Stimulated activated CD8-positive, alpha-beta memory T cell treated with anti-CD3 and anti-CD28 coated beads, Interleukin-15, amount 100 ng/mL, for 4 hours (primary cell): ENCODE measurements at places on chromosomes 3 and 15.
A peak's percentile ranks its signal among the peaks of the same experiment; 100 is the strongest.

GRCh38 chr15:67784090-67784781 is 41.1 kb upstream of the SKOR1 start:
- no peak for DNase-seq

DNA sequence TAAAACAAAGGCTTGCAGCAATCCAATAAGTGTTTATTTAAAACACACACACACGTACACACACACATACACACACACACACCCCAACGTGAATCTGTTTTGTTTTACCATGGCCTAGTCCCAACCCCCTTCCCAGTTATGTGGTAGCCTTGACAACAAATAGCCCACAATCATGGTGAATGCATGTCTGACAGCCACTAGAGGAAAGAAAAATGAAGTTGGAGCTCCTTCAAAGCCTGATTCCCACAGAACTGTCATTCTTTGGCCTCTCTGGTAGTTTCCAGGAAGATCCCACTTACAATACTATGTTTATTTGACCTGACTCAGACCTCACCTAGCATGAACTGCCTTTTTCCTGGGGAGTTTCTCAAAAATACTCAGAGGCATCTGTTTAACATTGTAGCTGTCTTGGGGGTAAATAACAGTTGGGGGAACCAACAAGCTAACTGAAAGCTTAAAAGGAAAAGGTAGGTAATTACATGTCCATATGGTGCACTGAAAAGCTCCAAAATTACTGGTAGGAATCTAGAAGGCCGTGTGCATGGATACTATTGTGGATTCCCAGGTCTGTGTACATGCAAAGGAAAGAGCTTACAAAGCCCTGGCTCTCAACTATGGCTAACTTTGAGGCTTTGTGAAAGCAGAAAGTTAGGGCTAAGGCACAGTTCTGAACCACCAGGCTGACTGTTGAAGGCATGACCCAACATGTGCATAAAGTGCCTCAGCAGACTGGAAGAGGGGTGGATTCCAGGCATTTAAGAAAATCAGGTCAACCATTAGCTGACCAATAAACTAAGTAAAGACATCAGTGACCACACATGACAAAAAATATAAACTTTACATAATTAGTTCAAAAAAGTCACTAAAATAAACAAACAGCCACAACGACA is 65.3 kb downstream of the FAIM start:
- no peak for DNase-seq

- DNase-seq, result no peak
Measured at GRCh38 chr3:194843556-194843955, 157.9 kb downstream of the FAM43A start.

DNA sequence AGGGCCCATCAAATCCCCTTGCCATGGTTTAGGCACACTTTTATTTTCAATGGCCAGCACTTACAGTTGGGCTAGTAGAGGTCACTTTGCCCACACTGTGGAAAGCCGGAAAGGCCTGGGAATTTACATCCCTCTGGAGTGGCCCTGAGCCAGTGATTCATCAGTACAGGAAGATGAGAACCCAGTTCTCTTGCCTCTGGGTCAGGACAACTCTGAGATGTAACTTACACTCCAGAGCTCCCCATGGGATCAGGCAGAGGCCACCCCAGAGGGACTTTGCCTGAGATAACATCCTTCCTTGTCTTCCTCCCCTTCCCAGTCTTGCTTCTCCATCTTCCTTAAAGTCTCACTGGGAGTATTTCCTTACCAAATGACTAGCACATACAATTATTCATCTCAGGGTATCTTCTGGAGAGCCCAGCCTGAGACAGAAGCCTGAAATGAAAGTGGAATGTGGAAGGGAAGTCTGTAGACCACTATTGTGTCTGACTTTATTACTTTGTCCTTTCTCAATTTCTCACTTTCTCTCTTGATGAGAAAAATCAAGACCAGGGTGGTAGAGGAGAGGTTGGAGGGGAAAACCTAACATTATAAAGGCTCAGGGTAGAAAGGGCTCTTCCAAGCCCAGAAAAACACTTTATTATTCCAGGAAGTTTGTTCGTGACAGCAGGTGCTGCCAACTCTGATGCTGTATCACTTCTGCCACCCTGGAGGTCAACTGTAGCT is 220.8 kb downstream of the ZNF621 start:
- no peak for DNase-seq

GRCh38 chr3:181729341-181729869 is 17.7 kb downstream of the SOX2 start:
- no peak for DNase-seq

GRCh38 chr3:52246728-52247408 is 1.3 kb downstream of the PPM1M start:
- DNase-seq, result no peak

DNA sequence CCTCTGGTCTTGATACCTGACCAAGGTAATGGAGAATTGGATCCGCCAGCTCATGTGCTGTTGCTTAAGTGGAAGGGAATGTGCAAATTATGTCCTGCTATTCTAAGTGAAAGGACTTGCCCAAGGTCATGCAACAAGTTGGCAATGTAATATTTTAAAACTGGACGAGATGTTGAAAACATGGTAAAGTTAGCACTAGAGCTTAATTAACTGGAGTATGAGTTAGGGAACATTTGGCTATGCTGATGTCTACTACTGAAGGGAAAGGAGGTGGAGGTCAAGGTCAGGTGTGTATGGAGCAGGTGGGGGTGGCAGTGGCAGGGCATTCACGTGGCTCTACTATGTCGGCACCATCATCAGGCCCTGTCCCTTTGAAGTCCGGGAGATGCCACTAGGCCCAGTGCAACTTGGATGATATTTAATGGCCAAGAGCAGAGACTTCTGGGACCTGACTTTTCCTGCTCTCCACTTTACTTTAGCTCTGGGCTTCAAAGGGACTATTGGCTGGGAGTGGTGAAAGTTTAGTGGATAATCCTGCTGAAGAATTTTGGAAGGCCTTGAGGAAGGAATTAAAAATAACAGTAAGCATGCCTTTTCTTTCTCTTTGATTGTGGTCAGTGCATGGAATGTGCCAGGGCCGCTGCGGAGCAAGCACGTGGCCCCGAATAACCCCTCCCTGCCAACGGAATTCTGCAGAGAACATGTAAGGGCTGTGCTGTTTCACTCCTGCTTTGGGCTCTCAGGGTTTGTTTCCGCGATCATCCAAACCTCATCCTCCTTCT is 14.9 kb downstream of the SMAD3 start:
- DNase-seq, result no peak

- DNase-seq, result peak; percentile 7
Measured at GRCh38 chr3:106332884-106333283, 464.1 kb upstream of the CBLB start.

- DNase-seq, result no peak
Measured at GRCh38 chr15:60370105-60370868, 27.5 kb downstream of the ANXA2 start.

DNA sequence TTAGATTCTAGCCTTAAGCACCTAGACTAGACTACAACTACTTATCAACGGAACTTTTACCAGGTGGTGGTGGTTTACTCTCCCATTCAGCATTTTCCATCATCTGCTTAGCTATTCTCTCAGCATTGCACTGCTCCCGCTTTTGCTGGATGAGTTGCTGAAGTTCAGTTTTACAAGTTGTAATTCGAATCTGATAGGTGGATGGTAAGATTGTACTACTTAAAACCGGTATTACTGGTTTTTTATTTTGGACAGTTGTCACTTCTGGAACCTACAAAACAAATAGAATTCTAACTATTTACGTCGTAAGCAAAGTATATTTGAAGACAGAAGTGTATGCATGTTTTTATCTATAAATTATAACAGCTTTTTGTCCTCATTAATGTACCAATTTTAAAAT is 41.1 kb downstream of the PIK3R4 start:
- DNase-seq, result no peak

DNA sequence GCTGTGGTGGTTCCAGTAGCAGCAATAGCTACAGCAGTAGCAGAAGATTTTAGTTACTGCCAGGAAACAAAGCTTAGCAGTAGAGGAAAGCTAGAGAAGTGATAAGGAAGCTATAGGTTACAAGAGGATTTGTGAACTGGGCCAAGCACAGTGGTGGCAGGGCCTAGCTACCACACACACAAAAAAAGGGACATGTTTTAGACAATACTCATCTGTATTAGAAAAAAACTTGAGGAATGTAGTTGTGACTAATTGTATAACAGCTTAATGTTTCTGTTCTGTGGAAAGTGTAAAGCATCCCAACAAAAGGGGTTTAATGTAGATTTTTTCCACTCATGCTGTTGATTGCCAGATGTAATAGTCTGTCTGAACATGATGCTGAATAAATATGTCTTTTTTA is 29.9 kb upstream of the PFN2 start:
- DNase-seq, result no peak

DNA sequence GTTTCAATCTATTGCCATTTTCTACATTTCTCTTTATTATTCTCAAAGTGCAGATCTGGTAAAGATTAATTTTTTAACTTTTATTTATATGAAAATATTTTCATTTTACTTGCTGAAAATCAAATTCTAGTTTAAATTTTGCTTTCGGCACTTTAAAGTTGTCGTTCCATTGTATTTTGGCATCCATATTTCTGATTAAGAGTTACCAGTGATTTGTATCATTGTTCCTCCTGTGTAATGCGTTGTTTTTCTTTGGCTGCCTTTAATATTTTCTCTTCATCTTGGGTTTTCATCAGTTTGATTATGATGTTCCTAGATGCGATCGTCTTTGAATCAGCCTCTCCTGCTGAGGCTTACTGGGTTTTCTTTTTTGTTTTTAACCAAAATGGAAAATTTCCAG is 97.3 kb downstream of the SPATA16 start:
- no peak for DNase-seq

- DNase-seq, result no peak
Measured at GRCh38 chr3:140164922-140165590, 230.1 kb downstream of the CLSTN2 start.

- DNase-seq, result no peak
Measured at GRCh38 chr3:114155370-114155821, 23.5 kb downstream of the DRD3 start.

GRCh38 chr3:73204841-73205240 is 143.4 kb downstream of the EBLN2 start:
- DNase-seq, result no peak

- no peak for DNase-seq
Measured at GRCh38 chr15:27328608-27329007, 357.6 kb downstream of the GABRG3 start.

DNA sequence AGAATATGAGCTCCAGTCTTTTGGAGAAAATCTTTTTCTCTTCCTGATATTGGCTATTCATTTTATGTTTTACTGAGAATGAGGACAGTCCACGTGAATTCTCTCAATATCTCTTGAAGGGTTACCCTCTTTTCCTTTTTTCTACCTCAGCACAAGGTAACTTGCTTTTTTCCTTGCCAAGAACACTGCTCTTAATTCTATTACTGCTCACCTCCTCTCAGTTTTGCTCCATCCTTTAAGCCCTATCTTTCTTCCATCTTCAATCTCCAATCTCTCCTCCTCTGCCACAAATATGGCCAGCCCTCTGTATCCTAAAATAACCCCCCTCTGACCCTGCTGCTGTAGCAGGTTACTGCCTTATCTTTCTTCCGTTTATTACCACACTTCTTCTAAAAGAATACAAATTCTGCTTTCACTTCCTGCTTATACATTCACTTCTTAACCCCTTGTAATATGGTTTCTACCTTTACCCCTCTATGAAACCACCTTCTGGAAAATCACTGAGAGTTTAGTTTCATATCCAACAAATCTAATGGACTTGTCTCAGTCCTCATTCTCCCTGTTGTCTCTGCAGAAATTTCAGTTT is 89.0 kb downstream of the NFKBIZ start:
- no peak for DNase-seq

- DNase-seq, result no peak
Measured at GRCh38 chr15:99130314-99130713, 25.4 kb downstream of the SYNM start.

GRCh38 chr3:181941250-181941649 is 229.5 kb downstream of the SOX2 start:
- DNase-seq, result no peak

DNA sequence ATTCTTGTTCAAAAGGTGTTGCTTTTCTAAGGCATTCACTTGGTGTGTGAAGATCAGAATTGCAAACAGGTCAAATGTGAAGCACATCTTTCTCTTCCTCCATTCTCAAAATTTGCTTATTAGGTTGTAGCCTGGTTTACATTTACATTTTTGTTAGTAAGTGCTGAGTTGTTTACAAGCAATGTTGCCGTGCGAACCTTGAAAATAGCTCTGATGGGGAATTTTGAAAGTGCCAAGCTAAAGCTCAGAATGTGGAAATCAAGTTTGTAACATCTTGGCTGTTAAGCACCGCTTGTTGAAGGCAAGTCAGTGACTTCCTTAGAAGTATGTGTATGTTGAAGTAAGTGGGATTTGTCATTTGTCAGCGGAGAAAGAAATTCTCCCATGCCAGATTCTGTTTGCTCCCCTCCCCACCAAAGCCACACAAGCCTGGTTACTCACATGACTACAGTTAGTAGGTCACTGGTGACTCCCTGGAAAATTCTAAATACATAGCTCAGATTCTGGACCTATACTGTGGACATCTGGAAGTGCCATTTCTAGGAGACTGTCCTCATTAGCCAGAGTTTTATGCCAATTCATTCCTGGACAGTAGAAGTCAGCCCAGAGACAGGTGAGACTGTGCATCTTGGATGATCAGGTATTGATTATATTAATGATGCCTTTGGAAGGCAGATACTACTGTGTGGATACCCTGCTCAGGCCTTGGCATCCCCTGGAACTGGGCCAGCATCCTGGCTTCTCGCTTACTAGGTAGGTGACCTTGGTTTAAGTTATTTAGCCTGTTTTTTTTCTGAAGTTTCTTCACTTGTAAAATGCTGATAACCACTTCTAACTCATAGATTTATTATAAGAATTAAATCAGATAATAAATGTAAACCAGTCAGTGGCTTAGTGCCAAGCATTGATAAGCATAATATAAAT is 390.6 kb upstream of the SEMA6D start:
- DNase-seq, result no peak

GRCh38 chr3:170483485-170484262 is 65.0 kb downstream of the CLDN11 start:
- DNase-seq, result no peak

DNA sequence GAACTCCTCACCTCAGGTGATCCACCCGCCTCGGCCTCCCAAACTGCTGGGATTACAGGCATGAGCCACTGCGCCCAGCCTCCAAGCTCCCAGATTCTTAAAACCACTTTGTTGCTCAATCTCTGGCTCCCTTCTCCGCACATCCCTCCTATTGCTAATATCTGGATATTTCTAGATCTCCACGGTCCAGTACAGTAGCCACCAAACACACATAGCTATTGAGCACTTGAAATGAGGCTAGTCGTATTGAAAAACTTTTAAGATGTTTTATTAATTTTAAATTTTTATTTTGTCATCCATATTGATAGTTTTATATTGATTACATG is 44.3 kb downstream of the SLC28A1 start:
- no peak for DNase-seq

DNA sequence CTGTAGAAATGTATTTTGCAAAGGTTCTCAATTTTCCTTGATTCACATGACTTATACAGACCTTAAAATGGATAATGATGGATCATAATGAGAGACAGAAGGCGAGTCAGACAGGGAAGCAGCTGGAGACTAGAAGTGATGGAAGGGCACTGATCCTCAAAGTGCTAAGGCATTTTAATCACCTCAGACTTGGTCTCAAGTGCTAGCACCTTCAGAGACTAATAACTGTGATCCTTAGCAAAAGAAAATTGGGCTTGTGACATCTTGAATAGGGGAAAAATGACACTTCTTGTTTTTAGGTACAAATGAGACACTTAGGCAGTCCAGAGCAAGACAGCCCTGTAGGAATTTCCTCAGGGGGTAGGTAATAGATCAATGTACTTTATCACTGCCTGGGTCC is 1011.7 kb downstream of the SQOR start:
- no peak for DNase-seq
